T-helper 17 cell (primary cell): ENCODE measurements at places on chromosomes 2 and 18.

GRCh38 chr2:18363348-18363747 lies 197.1 kb downstream of the RDH14 start:
- no peak for DNase-seq

- DNase-seq: no peak
Observed at GRCh38 chr18:24535527-24536295, 75.3 kb downstream of the HRH4 start.

GRCh38 chr2:162926907-162927306 lies 88.3 kb upstream of the KCNH7 start:
- no peak for DNase-seq

GRCh38 chr2:214807653-214808052 lies 1.8 kb downstream of the BARD1 start:
- DNase-seq: no peak

GRCh38 chr2:189548666-189549448 lies 31.7 kb downstream of the SLC40A1 start:
- no peak for DNase-seq

GRCh38 chr18:709771-710170 lies 2.7 kb downstream of the ENOSF1 start:
- DNase-seq: no peak

DNA sequence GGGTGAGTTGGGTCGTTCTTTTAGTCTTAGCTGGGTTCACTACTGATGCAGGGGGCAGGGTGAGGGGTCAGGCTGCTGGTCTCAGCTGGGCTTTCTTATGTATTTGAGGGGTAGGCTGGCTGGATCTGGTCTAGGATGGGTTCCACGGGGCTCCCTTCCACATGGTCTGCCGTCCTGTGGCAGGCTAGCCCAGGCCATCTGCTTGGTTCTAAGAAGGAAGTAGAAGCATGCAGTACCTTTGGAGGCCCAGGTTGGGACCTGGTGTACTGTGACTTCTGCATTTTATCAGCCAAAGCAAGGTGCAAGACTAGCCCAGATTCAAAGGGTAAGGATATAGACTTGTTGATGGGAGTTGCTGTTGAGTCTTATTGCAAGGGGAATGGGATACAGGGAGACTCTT lies 35.5 kb upstream of the MGAT5 start:
- no peak for DNase-seq
